ENCODE measurements at places on chromosomes 11 and 22.

DNA sequence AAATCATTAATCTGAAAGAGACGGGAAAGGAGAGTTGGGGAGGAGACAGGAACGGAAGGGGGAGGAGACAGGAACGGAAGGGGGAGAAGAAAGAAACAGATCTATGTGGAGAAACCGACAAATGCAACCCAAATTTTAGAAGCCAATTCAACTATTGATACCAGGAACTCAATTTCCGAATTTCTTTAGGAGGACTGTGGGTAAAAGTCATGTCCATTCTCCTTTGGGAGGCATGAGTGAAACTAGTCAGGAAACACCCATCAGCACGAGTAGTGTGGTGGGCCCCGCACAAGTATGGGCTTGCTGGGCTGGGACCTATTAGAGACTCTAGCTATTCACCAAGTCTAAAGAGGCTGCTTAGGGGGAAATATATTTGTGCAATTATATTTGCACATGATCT lies 18.1 kb downstream of the ANO3 start:
- DNase-seq: no peak

- DNase-seq: peak; percentile 78
Measured at GRCh38 chr11:119338318-119338890, 2.3 kb downstream of the C1QTNF5 start.

DNA sequence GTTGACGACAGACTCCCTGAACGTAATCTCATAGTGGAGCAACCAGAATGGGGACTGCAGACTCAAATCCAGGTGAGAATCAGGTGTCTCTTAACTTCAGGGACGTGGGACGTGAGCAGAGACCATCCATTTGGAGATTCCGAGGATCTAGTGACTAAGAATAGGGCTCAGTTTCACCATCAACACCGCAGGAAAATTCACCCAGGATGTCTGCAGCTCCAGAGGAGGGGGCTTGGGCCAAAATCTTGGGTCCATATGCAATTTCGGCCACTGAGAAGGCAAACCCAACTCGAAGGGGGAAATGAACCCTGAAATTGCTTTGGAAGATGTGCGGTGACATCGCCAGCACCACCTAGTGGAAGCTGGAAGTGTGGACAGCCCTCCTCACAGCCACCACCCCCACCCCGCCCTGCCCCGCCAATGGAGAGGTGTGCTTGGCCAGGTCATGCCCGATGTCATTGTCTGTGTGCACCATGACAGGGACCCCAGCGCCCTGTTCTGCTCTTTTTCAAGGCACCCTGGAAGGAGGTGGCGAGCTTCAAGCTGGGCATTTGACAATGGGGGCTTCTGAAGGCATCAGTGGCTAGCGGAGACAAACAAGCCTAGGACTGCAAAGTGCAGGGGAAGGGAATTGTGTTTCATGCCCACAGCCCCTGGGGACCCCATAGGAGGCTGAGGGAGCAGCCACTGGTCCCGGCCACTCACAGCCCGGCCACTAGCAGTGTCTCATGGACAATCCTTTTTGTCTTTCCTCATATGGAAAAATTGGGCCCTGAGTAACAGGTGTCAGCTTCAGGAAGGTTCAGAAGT lies 24.8 kb downstream of the APOL1 start:
- peak; percentile 74 for DNase-seq

GRCh38 chr11:43935424-43935979 lies 6.9 kb upstream of the C11orf96 start:
- DNase-seq: no peak

DNA sequence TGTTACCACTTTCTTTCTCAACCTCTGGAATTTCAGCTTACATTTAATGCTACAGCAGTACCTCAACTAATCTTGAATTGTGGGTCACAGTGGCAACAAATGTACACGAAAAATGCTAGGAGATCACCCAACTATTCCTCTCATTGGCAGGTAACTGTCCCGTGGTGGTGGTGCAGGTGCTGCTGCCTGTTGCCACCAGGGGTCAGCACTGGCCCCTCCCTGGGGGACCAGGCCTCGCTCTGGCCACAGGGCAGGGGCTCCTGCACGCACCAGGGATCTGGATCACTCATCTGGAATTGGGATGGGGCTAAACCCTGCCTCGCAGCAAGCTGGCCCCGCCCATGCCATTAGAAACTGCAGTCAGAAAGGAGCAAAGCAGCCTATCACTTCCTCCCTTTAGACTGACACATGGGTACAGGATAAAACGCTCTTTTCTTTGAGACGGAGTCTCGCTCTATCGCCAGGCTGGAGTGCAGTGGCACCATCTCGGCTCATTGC lies 6.9 kb upstream of the POLDIP3 start:
- peak; percentile 56 for DNase-seq

GRCh38 chr11:83695046-83695445 lies 408.9 kb upstream of the CCDC90B start:
- no peak for DNase-seq

- DNase-seq: peak; percentile 21
Measured at GRCh38 chr11:93849751-93850593, 446 bp downstream of the VSTM5 start.

- DNase-seq: no peak
Measured at GRCh38 chr11:129155745-129156144, 36.4 kb downstream of the ARHGAP32 start.

DNA sequence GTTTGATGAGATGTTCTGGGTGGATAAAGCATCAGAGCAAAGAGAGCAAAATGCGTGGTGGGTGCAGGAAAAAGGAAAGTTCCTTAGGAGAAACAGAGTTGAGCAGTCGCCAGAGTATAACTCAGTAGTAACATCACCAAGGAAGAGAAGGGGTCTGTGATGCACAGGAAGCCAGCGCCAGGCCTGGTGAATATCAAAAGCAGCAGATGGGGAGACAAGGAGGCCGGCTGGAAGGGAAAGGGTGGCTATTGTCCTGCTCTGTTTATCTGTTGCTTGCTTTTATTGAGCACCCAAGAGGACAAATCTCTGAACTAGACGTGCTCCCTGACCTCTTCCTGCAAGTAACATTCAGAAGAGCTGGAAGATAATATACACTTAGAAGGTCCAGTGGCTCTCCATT lies 52.7 kb upstream of the GRAMD1B start:
- no peak for DNase-seq

GRCh38 chr11:64339754-64340408 lies at the start of gene CCDC88B:
Gene CCDC88B (plus strand): TSS chr11:64340204. CDS start chr11:64340267, 63 bp downstream.
- DNase-seq: peak; percentile 78

GRCh38 chr22:26170112-26170492 lies 840 bp downstream of the SEZ6L start:
- peak; percentile 4 for DNase-seq

DNA sequence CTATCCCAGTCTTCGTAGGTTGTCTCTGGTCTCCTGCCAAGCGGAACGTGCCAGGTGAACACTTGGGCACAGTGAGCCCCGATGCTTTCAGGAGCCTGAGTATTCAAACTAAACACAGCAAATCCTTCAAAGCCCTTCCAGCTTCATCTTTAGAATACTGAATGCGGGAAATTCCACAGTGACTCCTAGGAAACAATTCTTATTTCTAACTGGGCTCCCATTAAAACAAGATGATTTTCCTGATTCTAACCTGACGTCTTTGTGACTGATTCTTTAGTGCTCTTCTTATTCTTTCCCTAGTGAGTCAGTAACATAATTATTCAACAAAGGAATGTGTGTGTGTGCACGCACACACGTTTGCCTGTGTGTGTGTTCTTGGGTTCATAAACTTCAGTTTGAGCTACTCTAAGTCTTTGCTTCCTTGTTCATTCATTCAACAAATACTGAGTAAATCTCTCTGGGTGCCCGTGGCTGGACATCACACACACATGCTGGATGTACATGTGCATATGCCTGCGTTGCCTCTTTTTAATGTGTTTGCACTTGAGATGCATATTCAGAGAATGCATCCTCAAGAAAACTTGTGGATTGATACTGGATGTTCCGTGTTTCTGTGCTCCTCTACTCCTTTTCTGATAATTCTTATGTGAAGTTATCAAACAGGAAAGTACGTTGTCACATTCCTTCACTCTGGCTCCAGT lies 134.5 kb downstream of the WNT7B start:
- peak; percentile 17 for DNase-seq

GRCh38 chr22:23496445-23496833 lies 83.7 kb downstream of the IGLL1 start:
- DNase-seq: no peak

DNA sequence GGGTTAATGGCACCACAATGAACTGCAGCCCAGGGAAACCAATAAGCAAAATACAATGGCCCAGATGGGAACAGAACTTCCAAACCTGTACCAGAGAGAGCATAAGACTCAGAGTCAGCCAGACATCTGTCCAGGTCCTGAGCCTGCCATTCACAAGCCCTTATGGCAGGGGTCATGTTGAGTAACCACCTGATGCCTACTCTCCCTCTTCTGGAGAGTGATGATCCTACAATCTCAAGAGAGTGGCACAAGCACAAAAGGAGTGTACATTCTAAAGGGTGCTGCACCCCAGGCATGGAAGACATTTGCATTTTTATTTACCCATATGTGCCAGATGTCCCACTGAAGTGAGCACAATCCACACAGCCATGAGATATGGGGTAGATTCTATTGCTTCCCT lies 10.6 kb downstream of the TENM4 start:
- DNase-seq: no peak

GRCh38 chr11:1397146-1397861 lies 7.6 kb downstream of the BRSK2 start:
- no peak for DNase-seq

GRCh38 chr22:18905540-18906409 lies at the start of gene DGCR6:
Gene DGCR6 (plus strand): TSS chr22:18906320. CDS start chr22:18906375, 55 bp downstream.
- DNase-seq: no peak

DNA sequence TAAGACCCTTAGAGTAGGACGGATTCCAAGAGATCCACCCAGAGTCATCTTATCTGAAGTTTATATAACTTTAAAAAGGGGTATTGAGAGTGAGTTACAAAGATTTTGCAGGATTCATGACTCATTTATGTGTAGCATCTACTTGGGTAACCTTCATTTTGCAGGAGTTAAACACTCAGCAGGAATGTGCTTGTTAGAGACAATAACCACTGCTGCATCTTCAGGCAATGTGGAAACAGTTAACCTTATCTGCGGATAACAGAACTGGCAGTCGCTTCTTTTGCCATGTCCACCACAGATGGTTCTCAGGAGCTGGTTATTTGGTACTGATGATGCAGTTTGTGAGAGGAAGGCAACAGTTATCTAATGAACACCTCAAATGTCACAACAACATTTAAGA lies 417.9 kb upstream of the DDI1 start:
- no peak for DNase-seq

- peak; percentile 29 for DNase-seq
Measured at GRCh38 chr22:26170795-26171580, 1.7 kb downstream of the SEZ6L start.

GRCh38 chr22:42661985-42662831 lies 13.0 kb upstream of the CYB5R3 start:
- DNase-seq: peak; percentile 69

GRCh38 chr11:118841469-118842242 lies 42.0 kb upstream of the CXCR5 start:
- no peak for DNase-seq

- no peak for DNase-seq
Measured at GRCh38 chr11:109317726-109318125, 104.3 kb upstream of the C11orf87 start.

- no peak for DNase-seq
Measured at GRCh38 chr22:35418088-35418487, 18.1 kb downstream of the MCM5 start.

- DNase-seq: no peak
Measured at GRCh38 chr11:15547685-15548084, 433.0 kb downstream of the INSC start.

DNA sequence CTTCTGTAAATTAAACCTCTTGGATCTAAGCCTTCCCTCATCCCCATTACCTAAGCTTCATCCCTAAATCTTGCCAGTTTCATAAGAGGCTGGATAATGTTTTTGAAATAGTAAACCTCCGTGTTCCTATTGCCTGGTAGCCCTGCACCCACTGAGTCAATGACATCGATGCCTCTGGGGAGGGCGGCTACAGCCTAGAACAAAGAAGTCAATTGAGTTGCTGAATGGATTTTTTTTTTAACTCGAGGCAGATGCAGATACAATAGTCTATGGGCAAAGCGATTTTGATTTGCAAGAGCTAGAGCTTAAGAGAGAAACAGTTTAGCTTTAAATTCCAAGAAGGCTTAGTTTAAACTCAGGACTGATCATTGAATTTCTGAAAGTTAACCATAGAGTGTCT lies 121.3 kb downstream of the NECTIN1 start:
- DNase-seq: no peak

GRCh38 chr11:108873310-108873709 lies 208.4 kb downstream of the DDX10 start:
- no peak for DNase-seq

DNA sequence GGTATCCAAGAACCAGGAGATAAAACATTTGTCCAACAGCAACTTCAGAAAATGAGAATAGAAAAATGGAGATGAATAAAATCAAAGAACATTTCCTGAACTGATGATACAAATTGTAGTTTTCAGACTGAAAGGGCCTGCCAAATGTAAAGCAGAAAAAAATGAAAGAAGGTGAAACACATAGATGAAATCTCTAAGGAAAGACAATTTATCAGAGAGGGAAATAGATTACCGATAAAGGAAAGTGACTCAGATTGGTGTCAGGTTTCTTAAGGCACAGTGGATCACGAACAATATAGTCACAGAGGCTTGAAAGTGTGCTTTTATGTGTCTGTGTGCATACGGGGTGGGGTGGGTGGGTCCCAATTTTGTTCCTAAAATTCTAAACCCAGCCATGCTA lies 4.1 kb upstream of the STT3A start:
- no peak for DNase-seq

GRCh38 chr11:44112091-44112821 lies 16.8 kb downstream of the EXT2 start:
- no peak for DNase-seq

DNA sequence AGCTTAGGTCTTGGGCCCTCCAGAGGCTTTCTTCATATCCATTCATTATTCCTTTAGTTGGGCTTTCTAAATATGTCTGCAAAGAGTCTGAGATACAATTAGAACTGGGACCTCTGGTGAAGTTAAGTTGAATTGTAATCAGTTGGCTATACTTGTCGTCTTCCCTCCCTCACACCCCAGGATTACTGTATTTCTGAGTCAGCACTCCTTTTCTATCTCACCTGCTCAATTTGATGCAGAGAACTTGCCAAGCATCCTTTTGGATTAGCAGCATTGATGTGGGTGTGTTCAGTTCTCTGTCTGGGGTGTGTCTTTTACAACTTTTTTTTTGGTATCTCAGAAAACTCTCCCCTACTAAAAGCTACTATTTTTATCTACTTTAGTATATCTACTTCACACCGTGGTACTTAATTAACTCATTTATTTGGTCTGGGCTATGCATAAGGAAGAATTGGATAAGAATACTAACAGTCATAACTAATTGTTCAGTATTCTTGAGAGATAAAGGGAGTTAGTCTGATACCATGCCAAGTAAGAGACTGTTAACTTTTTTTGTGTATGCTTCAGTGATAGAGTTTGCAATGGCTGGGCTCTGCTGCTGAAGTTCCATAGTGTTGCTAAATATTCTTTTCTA lies 15.1 kb downstream of the CTNND1 start:
- DNase-seq: no peak

- DNase-seq: no peak
Measured at GRCh38 chr11:109362059-109362458, 59.9 kb upstream of the C11orf87 start.

All from NB4 (cell line).